ENCODE measurements at places on chromosomes 1 and 21. TPM values are rescaled to one million over a fixed set of nuclear protein-coding genes. Genes with fewer than 3 reads are reported as not detected.
A peak's percentile ranks its signal among the peaks of the same experiment; 100 is the strongest.

- DNase-seq, result no peak
These were observed 144.4 kb downstream of the PTBP2 start for GRCh38 chr1:96865731-96866685.

Gene ASPM
- total RNA-seq, result 36.3 TPM

- no peak for DNase-seq
These were observed 11.9 kb upstream of the KPRP start for GRCh38 chr1:152745765-152746444.

- DNase-seq, result no peak
These were observed 25.5 kb downstream of the RGS7 start for GRCh38 chr1:241331328-241332036.

- DNase-seq, result no peak
These were observed 15.0 kb upstream of the CDC42 start for GRCh38 chr1:22037520-22037919.

DNA sequence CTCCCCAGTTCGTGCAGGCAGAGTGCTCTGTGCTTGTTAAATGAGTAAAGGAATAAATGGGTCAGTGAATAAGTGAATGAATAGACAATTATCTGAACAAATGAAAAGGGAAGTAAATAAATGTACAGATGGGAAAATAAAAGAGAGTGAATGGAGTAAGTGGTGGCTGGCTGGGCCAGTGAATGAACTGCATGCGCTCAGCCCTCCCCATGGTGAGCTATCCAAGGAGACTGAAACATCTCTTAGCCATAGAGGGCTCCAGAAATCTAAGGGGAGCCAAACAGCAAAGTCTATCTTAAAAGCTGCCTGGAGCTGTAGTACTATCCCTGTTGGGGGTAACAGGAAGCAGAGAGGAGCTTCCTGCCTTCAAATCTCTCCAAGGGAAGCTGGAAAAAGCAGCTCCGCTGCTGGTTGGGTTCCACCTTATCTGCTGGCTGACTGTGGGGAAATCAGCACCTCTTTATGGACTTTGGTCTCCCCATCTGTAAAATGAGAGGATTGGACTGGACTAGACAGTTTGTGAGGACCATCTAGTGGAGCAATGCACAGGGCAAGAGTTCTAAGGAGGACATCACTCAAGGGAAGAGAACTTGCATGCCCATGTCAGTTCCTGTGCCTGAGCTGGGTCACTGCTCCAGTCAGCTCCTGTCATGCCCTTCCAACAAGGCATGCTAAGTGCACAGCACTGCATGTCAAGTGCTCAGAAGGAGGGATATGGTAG lies 77.9 kb downstream of the TRABD2B start:
- DNase-seq, result no peak

- no peak for DNase-seq
These were observed 91.9 kb upstream of the COG2 start for GRCh38 chr1:230550428-230550827.

Gene PM20D1
- total RNA-seq, result 0.26 TPM

- DNase-seq, result no peak
These were observed 16.8 kb downstream of the UBE2U start for GRCh38 chr1:64220241-64220640.

DNA sequence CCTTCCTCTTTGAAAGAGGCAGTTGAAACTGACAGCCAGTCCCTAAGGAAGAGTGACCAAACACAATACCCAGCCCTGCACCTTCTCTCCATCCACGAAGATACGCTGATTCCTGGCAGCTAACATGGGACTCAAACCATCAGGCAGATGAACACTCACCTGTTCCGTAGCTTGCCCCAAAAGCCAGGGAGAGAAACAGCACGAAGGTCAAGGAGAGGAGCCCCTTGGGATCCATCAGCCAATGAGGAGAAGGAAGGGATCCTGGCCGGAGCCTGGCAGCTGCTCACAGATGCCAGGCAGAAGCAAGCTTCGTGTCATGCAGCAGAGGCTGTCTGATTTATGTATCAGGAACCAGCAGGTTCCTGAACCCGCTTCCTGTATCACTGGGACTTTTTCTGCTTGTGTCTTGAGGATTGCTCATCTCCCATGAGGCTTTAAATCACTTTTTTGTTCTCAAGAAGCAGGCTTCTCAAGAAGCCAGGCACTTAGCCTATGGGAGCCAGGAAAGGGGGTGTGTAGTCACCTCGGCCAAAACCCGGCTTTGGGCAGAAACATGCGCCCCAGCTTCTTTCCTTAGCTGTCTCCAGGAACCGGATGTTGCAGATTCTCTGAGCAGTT lies at the start of gene SLAMF1:
SLAMF1 (minus strand) TSS at position 334 of the 618 bp plus-strand sequence; CDS start at position 235, 99 bp downstream.
- no peak for DNase-seq

- DNase-seq, result peak; percentile 60
These were observed 91.6 kb downstream of the GLUL start for GRCh38 chr1:182299728-182300616.

- peak; percentile 27 for DNase-seq
These were observed 1009.9 kb downstream of the PLA2G4A start for GRCh38 chr1:187838335-187839293.

DNA sequence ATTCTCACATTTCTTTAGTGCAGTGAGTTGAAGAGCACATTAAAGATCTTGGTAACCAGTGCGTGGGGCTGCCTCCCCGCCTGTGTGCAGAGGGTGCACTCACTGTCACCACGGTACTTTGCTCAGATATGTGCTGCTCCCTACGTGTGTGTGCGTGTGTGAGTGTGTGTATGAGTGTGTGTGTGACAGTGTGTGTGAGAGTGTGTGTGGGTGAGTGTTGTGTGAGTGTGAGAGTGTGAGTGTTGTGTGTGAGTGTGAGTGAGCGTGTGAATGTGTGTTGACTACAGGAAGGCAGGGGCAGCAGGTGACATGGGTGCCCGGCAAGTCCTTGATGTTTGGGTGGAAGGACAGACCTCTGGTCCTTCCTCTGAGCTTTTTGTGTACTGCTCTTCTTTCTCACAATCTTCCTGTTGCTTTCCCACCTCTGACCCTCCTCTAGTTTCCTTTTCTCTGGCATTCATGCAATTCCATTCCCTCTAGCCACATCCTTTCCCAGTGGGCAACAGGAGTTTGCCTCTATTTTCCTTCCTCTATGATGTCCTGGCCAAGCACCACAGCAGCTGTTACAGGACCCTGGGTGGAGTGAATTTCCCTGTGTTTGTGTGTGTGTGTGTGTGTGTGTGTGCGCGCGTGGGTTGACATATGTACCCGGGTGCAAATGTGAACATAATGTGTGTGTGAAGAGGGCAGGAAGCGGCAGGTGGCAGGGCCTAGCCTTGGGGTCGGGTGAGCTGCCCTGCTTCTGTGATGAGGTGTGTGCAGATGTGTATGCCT lies 19.8 kb downstream of the LHX4 start:
- no peak for DNase-seq

Gene CYP4A11
- total RNA-seq, result not detected

- DNase-seq, result no peak
These were observed 9.2 kb upstream of the HHIPL2 start for GRCh38 chr1:222557148-222557547.

Gene CD34
- total RNA-seq, result 0.34 TPM

GRCh38 chr1:153231363-153231762 lies 14.0 kb downstream of the PRR9 start:
- no peak for DNase-seq

Gene RBM11
- total RNA-seq, result 0.81 TPM

Measured in Calu3 (cell line).